Left renal cortex interstitium (tissue), 4 donors: ENCODE measurements at places on chromosomes 7 and 10.

GRCh38 chr10:127690176-127690835 lies 46.7 kb upstream of the FOXI2 start:
- DNase-seq = no peak

- DNase-seq = no peak
Observed at GRCh38 chr7:43701500-43701854, 27.8 kb downstream of the COA1 start.

GRCh38 chr7:115008465-115009114 lies 86.7 kb downstream of the MDFIC start:
- no peak for DNase-seq

- no peak for DNase-seq
Observed at GRCh38 chr10:27759483-27760272, 14.1 kb upstream of the MKX start.

DNA sequence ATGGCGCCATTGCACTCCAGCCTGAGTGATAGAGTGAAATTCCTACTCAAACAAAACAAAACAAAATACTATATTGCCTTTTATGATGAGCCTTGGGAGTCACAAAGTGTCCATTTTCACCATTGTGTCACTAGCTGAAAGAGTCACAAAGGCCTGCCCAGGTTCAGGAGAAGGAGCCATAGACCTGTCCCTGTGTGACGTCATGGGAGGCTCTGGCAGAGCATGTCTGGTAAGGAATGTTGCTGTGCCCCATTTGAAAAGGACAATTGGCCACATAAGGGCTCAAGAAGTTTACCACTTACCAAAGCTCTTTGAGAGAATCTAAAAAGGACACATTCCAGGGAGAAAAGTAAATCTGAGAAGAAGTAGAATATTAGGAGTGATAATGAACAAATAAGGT lies 367.7 kb downstream of the SDK1 start:
- no peak for DNase-seq

DNA sequence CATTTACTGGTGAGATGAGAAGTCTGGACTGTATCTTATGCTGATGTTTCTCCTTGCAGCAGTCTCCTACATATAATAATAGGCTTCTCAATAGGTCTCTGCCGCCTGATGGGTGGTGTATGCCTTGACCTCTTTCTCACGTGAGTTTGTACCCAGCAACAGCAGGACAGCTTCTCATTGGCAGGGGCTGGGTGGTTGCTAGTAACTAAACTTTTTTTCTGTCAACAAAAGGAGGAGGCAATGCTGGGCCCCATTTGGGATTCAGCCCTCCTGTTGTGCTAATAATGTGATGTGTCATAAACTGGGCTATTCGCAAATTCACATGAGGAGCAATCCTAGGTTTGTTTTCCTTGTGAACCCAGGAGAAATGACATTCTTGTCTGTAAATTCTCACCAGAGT lies 533.6 kb downstream of the GATA3 start:
- DNase-seq = no peak

- DNase-seq = no peak
Observed at GRCh38 chr7:47091141-47091540, 490.8 kb downstream of the TNS3 start.

DNA sequence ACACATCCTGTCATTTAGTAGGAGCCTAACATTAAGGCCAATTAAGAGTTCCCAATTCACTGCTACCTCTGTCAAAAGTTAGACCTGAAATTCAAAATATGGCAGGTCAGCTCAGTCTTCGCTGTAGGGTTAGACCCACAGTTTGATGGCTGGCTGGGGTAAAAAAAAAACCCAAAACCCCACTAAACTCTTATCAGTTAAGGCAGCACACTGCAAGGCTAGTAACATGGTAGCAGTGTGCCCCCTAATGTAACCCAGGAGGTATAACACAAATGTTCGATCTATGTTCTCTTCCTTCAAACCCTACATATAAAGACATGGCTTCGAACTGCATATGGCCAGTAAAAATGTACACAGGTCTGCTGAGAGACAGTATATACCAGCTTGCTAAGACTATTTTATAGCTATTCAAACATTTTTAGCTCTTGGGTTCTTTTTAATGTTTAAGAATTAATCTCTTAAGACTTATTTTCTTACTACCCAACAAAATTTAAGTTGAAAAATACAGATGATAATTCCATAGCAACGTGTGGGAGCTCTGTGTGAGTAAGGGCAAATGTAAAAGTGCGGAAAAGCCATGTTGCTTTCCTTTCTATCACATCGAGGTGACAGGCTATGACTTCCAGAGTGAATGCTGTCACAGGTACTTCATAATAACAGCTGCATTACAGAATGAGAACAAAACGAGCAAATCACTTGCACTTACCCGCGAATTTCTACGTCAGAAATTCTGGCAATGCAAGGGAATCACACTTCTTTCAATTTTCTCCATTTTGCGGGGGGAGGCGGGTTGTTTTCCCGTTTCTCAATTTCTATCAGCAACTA lies 168.4 kb upstream of the IMMP2L start:
- no peak for DNase-seq

DNA sequence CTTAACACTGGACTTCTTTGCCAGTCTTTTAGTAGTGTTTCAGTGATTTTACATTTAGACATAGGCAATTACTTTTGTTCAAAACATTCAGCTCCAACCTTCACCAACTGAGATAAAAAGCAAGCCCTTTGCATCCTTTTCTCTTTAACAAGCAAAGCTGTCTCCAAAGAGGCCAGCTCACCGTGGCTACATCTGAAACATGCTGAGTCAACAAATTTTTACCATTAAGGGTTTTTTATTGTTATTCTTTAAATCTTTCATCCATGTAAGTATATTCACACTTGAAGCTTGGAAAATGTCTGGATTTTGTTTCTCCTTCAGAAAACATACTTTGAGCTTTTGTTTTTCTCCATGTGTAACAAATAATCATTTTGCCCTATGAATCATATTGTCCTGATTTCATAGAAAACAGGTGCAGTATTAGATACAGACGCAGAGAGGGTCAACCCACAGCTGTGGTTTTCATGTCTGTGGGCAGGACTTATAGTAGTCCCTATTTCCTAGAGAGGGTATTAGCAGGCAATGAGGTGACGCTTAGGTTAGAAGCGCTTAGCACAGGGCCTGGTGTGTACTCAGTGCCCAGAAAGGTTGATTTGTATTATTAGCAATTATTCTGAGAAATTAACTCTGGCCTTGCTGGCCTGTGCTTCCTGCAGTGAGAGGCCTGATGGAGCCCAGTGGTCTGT lies 99.5 kb downstream of the MKI67 start:
- DNase-seq = no peak

DNA sequence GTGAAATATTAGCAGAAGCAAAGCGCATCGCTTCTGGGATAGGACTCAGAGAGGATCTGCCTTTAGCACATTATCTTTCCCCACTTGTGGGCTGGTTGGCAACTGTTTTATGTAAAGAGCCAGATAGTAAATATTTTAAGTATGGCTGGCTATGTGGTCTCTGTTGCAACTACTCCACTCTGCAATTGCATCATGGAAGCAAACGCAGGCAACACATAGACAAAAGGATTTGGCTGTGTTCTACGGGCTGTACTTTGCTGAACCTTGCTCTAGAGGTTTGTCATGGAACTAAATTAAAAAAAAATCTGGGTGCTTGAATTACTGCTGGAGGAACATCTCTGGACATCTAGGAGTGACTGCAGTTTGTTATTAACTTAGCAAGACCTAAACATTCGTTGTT lies 307.8 kb upstream of the TPK1 start:
- no peak for DNase-seq

- no peak for DNase-seq
Observed at GRCh38 chr10:69825604-69826003, 23.9 kb downstream of the COL13A1 start.

GRCh38 chr7:32005577-32005976 lies 64.6 kb downstream of the PDE1C start:
- no peak for DNase-seq

DNA sequence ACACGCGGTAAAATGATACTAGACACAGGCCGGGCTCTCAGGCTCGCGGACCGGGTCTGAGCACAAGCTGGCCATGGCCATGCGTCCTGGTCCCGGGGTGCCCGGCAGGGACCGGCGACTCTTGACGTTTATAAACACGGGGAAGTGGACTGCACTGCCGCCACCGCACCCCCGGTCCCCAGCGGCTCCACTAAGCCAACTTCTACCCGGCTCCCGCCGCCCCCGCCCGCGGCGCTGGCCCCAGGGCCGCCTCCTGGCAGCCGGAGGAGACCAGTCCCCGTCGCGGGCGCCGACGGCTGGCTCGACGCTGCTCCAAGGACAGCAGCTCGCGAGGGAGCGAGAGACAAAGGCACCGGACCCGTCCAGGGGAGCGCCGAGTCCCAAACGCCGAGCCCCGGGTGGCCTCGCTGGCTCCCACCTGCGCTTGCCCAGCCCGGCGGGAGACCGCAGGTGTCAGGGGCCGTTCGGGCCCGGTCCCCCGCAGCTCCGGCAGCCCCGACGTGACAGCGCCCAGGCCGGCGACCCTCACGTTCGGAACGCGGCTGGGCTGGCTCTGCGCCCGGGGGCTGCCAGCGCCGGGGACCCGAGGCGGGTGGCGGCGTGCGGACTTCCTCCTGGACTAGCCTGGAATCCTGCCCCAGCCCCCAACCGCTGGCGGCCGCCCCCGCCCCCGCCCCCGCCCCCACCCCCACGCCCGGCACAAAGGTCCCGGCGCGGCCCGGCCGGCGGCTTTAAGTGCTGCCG lies 517 bp downstream of the ITGB1 start:
- DNase-seq = no peak

DNA sequence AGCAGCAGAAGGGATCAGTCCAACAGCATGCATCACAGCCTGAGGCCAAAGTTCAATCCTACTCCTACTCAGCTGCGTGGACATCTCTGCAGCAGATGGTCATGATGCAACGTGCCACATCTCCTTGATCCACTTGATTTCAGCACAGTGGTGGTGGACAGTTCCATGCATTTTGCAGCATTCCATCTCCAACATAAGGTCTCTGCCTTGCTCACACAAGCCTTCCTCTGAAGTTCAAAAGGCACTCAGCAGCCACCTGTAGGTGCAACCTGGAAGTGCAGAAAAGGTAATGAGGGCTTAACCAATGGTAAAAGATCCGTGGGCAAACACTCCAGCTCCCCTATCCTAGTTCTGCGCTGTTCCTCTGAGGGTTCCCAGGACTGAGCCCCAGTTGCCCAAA lies 57.5 kb upstream of the CHCHD3 start:
- DNase-seq = peak; percentile 58

- no peak for DNase-seq
Observed at GRCh38 chr10:49592726-49593563, 17.2 kb upstream of the SLC18A3 start.

GRCh38 chr7:127652333-127653248 lies 597 bp downstream of the SND1 start:
- DNase-seq = no peak

- no peak for DNase-seq
Observed at GRCh38 chr10:71202314-71202713, 10.1 kb upstream of the UNC5B start.

- DNase-seq = no peak
Observed at GRCh38 chr7:82559193-82559805, 115.7 kb upstream of the CACNA2D1 start.

- no peak for DNase-seq
Observed at GRCh38 chr10:70806841-70807240, 8.9 kb upstream of the SGPL1 start.

- DNase-seq = no peak
Observed at GRCh38 chr7:157406971-157407370, 70.2 kb downstream of the DNAJB6 start.

- no peak for DNase-seq
Observed at GRCh38 chr7:79282882-79283602, 170.4 kb downstream of the MAGI2 start.

GRCh38 chr10:2660276-2660675 lies 407.1 kb upstream of the PFKP start:
- no peak for DNase-seq

DNA sequence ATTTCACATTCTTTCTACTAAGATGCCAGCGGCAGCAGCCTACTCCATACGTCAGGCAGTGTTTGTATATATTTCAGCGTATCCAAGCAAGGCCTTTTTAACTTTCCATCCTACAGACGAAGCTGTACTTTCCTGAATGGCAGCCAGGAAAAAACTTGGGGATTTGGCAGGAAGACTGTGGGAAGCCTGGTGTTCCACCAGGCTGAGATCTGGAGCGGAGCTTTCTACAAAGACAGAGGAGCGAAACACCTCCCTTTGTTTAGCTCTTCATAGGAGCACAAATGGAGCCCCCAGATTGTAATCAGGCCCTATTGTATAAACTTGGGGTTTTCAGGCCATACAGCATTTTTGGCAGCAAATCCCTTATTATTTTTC lies 143.8 kb downstream of the TES start:
- DNase-seq = no peak

DNA sequence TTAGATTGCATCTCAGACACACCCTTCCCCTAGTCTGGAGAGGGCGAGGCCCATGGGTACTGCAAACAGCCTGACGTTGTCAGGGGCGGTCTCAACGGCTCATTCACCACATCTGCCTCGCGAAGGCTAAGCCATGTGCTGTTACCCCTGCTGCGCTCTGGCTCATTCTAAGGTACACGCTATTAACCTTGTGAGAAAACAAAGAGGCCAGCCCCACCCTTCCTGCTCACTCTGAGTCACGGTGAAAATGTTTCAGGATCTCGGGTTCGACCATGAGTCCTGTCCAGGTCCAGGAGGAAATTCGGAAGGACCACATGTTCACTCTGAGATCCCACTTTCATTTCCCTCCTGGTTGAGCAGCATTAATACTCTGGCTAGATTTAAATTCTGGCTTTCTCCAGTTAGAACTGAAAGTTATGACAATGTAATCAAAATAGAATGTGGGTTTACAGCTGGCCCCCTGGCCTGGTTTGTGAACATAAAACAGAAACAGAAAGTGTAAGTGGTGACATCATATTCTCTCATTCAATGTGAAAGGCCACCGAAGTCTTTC lies 55.2 kb downstream of the EGFR start:
- DNase-seq = no peak

DNA sequence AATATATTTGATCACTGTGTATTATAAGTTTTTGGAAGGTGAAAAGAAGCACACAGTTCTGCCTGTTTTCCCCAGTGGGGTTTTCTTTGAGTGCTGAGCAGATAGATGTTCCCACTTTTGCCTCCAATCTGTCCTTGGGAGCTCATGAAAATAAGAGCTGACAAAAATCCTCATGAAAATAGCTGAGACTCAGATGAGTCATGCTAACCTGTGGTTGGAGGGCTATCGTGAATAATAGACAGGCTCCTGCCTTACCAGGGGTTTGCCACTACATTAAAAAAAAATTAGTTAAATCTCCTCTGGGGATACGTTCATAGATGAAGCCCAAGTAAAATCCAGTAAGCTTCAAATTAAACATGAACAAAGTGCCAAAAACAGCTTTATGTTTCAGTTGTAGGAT lies 10.9 kb upstream of the AOAH start:
- DNase-seq = no peak

- DNase-seq = no peak
Observed at GRCh38 chr10:44922796-44923545, 11.8 kb downstream of the TMEM72 start.

GRCh38 chr10:5987747-5988146 lies 10.4 kb upstream of the IL15RA start:
- DNase-seq = no peak
